ENCODE measurements at places on chromosomes 3 and 15.

DNA sequence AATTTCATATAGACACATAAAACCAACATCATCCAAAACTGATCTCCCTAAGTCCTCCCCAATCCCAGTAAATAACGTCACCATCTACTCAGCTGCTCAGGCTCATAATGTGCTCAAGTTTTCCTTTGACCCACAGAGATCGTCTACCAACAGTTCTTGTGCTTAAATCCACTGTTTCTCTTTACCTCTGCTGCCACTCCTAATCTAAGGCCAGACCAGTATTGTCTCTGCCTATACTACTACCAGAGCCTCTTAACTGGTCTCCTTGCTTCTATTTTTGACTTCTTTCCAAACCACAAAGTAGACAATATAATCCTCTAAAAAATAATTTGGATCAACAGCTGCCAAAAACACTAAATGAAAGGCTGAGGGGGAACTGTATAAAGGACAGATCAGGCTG, 65.3 kb downstream of the CLASP2 start:
- DNase-seq, result no peak

DNA sequence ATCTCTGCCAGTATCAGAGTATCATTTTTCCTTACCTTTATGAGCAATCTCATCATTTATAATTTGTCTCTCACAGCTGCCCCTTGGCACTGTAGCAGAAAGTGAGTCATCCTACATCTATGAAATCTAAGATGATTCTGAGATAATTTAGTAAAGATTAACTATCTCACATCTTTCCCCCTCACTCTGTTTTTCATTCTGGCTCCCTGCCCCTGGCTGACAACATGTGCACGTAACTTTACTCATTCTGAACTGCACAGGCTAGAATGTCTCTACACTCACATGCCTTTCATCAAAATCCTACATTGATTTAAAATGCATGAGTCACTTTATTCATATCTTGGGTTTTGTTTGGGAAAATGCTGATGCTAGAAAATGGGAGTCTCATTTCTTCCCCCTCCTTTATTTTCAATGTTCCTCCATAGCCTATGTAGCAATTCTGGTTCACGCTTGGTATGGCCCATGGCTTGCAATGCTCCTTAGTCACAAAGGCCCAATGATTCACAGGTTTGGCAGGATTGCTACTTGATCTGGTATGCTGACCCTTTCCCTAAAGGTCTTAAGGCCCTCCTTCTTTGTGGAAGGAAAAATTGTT, 838.5 kb downstream of the TUSC7 start:
- DNase-seq, result no peak

GRCh38 chr15:67097930-67098740, 32.7 kb downstream of the SMAD3 start:
- no peak for DNase-seq

DNA sequence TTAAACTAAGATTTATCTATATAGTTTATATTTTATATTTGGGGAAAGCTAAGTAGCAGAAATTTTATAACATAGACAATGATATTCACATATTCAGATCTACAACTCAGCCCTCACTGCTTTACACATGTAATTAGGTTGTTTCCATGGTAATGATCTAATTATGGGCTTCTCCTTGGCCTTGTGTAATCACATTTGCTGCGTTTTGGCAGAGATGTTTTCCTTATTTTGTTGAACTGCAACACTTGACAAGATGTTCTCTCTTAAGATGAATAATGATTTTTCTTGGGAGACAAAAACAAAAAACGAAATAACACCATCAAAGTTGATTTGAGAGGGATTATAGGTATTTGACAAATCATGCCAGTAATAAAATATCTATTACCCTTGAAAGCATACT, 635.6 kb upstream of the TBL1XR1 start:
- no peak for DNase-seq

- DNase-seq, result no peak
Measured at GRCh38 chr3:99969136-99969535, 145.2 kb downstream of the FILIP1L start.

GRCh38 chr3:54237109-54237508, 114.8 kb downstream of the CACNA2D3 start:
- no peak for DNase-seq

DNA sequence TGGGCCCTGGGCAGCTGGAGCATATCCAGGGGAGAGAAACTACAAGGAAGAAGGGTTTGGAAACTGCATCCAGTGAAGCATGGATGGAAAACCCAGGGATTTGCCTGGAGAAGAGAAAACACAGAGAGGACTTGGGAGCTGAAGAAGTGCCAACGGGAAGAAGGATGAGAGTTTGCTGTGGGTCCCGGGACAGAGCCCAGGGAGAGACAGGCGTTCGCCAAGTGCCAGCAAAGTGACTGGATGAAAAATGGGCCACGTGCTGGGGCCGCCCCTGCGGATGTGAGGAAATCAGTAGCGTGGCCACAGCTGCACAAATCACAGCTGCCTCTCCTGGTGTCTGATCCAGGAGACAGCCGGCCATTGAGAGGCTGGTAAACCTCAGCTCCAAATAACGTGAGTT, 70.4 kb downstream of the HES1 start:
- DNase-seq, result no peak
